Bronchial epithelial cell (primary cell): ENCODE measurements at places on chromosomes 7 and 10.

GRCh38 chr7:100169147-100169850 lies 882 bp upstream of the GAL3ST4 start:
- DNase-seq, result no peak

DNA sequence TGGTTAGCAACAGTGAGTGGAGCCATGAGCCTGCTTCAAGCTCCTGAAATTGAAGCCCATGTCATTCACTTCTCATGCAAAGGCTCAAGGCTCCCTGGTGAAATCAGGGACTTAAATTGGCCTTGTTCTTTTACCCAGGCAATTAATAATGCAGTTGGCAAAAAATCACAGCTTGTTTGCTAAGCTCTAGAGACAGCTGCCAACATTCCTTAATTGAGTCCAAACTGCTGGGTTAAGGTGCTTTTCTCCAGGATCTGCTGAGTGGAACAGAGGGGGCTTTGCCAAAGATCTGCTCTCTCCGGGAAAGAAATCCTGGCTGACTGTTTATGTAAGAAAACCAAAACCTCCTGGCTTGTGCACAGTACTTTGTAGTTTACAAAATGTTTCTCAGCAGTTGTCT lies 257.6 kb upstream of the GHITM start:
- DNase-seq, result no peak

- no peak for DNase-seq
Measured at GRCh38 chr10:102396317-102396650, 779 bp downstream of the NFKB2 start.

GRCh38 chr10:35412900-35413491 lies 76.7 kb downstream of the CCNY start:
- DNase-seq, result peak; percentile 77
